Spleen (tissue), 13 donors: ENCODE measurements at places on chromosomes 5 and 9. TPM values are rescaled to one million over a fixed set of nuclear protein-coding genes. Genes with fewer than 3 reads are reported as not detected.
A peak's percentile ranks its signal among the peaks of the same experiment; 100 is the strongest.

Gene GFPT2
- 4.7 TPM for total RNA-seq

Gene IFNA13
- total RNA-seq, result not detected

Gene ACSL6
- total RNA-seq, result 18.4 TPM

DNA sequence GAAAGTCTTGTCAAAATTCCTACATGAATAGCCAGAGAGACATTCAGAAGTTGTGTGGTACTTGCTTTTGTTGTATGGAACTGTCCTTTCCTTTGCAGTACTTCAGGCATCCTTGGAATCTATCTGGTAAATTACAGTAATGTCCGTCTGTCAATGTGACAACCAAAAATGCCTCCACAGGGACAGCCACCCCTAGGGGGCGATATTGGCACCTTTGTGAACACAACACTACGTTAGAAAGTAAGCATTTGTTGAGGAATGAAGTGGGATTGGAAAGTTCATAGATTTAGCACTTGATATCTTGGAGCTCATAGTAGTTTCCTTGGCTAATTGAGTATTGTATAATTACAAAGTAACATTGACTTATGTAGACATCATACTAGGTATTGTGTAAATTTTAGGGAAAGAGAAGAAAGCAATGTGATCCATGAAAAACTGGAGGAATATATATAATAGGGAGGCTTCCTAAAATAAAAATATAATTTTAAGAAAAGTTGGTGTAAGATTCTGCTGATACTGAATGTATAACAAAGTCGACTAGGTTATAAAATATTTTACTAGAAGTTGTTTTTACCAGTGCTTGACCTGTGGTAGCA, 32.7 kb downstream of the TMEFF1 start:
- no peak overlapping the region for H3K27ac ChIP-seq
- no peaks in the 10 kb centered on the region for H3K27me3 ChIP-seq
- no peaks in the 10 kb centered on the region for H3K36me3 ChIP-seq
- no peaks in the 10 kb centered on the region for H3K4me1 ChIP-seq

GRCh38 chr5:179798144-179798770, 4.5 kb downstream of the LTC4S start:
- peak; percentile 71 for DNase-seq
- H3K27me3 ChIP-seq, result no peaks in the 10 kb centered on the region
- no peak overlapping the region for H3K27ac ChIP-seq
- H3K36me3 ChIP-seq, result peaks cover 44% of the 10 kb centered on the region
- peaks cover 56% of the 10 kb centered on the region for H3K4me1 ChIP-seq
- H3K4me3 ChIP-seq, result no peak overlapping the region
